Kasumi-1 (cell line): ENCODE measurements at places on chromosomes 5 and 9.

DNA sequence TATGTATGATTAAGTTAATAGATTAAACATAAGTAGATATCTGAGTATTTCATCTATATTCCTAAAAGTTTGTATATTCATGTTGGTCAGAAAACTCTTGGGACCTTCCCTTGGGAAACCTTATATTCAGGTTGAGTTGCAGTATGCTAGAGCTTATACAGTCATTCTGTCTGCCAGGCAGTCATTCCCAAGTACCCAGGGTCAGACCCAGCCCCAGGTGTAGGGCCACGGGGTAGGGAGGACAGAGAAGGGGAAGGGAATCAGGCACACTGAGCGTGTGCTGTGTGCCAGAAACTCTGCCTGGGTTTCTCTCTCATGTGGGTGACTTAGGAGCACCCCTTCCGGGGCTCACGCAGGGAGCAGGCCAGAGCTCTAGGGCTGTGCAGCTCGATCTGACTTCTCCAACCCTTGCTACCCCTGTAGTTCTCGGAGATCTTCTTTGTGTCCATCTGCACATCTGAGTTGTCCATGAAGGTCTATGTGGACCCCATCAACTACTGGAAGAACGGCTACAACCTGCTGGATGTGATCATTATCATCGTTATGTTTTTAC, 28.2 kb downstream of the CATSPER3 start:
- no peak for DNase-seq

GRCh38 chr9:81832571-81833285, 95.5 kb upstream of the SPATA31D4 start:
- no peak for DNase-seq

GRCh38 chr5:148491015-148491792, 107.4 kb downstream of the FBXO38 start:
- peak; percentile 15 for DNase-seq

- no peak for DNase-seq
Observed at GRCh38 chr9:95225726-95226106, 91.8 kb downstream of the FANCC start.

GRCh38 chr5:78961743-78962142, 23.4 kb downstream of the ARSB start:
- DNase-seq: no peak

- DNase-seq: no peak
Observed at GRCh38 chr9:91312717-91313325, 48.9 kb downstream of the AUH start.

DNA sequence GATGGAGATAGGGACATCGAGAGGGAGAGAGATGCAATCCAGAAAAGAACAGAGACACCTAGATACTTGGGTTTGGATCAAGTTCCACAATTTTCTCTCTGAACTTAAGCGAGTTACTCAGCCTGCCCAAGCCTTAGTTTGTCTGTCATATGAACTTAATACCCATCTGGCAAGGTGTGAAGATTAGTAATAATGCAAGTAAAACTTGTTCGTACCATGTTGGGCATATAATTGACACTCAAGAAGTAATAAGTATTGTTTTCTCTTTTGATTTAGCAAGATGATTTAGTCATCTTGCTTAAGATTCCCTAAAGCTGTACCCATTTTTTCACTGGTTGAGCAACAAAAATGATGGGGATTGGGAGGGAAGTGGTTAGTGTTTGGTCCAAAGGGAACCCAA, 7.5 kb downstream of the RABGAP1 start:
- no peak for DNase-seq

GRCh38 chr5:125409234-125409860, 662.9 kb upstream of the ZNF608 start:
- DNase-seq: no peak

- DNase-seq: peak; percentile 33
Observed at GRCh38 chr5:88602584-88602983, 280.4 kb downstream of the MEF2C start.

GRCh38 chr5:53035868-53036381, 46.8 kb downstream of the ITGA2 start:
- DNase-seq: peak; percentile 75

DNA sequence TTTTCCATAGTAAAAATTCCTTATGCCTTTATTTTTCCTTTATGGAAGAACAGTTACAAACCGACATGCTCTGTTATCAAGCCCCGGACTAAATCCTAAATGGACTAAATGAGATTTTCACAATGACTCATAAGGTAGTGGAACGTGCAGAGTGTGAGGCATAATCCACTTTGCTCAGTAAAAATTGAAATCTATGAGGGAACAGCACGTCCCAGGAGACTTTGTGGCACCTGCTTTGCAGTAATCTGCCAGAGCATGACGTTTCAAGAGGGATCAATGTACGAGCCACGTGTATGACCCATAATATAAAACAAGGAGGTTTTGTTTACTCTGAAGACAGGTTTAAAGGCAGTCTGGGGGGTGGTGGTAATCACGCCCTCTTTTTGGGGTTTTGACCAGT, 83.8 kb upstream of the GNA14 start:
- DNase-seq: no peak

- DNase-seq: no peak
Observed at GRCh38 chr5:169404223-169404622, 103.3 kb upstream of the SLIT3 start.

GRCh38 chr5:149273237-149273636, 1.6 kb downstream of the AFAP1L1 start:
- DNase-seq: no peak

GRCh38 chr5:59605915-59606314, 287.6 kb downstream of the PDE4D start:
- no peak for DNase-seq

DNA sequence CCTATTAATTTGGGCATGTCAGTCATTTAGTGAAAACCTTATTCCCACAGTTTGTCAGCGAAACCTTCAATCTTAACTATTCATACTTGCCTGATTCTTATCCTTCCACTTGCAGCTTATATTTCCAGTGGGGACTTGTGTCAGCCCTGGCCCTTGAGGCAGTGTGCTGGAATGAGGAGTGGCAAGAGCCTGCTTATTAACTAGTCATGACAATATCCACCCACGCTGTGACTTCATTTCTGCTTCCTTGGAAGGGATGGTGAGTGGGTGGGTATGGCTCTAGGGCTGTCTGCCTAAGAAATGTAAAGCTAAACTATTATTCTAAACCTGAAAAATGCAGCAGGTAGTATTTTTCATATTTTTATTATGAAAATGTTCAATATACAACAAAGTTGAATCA, 34.0 kb upstream of the LURAP1L start:
- DNase-seq: no peak

DNA sequence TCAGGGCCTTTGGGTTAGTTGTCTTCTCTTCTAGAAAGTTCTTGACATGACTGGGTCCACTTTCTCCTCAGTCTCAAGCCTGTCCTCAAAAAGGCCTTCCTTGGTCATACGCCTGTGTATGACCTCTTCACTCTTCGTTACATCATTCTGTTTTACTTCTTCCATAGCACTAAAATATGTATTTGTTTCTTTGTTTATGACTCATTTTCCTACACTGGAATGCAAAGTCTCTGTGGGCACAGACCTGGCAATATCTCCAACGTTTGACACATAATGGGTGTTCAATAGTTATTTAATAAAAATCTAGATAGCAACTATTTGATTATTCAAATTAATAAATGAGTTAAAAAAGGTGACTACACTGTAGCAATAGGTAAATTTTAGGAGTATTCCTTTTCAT, 85.1 kb downstream of the YIPF5 start:
- DNase-seq: no peak

- DNase-seq: no peak
Observed at GRCh38 chr9:36416890-36417289, 16.8 kb upstream of the RNF38 start.

GRCh38 chr5:15073453-15073852, 201.9 kb upstream of the ANKH start:
- peak; percentile 5 for DNase-seq

- DNase-seq: no peak
Observed at GRCh38 chr9:4382722-4383317, 83.0 kb upstream of the GLIS3 start.

- no peak for DNase-seq
Observed at GRCh38 chr5:55777332-55777731, 39.5 kb downstream of the DDX4 start.

DNA sequence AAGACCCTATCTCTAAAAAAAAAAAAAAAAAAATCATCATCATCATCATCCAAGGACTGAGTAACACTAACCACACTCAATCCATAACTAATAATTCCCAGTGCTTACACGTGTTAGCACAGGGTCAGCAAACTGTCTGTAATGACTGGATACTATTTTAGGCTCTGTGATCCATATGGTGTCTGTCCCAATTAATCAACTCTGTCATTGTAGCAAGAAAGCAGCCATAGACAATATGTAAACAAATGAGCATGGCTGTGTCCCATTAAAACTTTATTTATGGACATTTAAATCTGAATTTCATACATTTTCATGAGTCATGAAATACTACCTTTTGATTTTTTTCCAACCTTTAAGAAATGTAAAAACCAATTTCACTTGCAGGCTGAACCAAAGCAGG, 148.4 kb downstream of the SIL1 start:
- DNase-seq: no peak

- DNase-seq: no peak
Observed at GRCh38 chr9:114005371-114006154, 72.5 kb downstream of the AMBP start.

- DNase-seq: peak; percentile 34
Observed at GRCh38 chr9:31210978-31211570, 1173.4 kb upstream of the ACO1 start.

- no peak for DNase-seq
Observed at GRCh38 chr5:72222521-72222920, 97.5 kb downstream of the MRPS27 start.

DNA sequence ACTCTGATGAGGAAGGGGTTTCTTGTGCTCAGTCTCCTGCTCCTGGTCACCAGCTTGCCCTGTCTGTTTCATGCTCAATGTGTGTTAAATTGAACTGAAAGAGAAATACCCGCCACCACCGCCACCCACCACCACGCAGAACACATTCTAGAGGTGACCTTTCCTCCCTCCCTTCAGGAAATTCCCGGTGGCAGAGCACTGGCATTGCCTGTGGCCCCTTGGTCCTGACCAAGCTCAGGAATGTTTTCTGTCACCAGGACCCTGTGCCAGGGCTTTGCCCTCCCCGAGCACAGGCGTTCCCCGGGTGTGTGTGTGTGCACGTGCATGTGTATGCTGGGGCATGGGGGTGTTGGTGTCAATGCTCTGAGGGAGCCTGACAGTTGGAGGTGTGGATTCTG, 10.2 kb upstream of the SLC25A51 start:
- DNase-seq: no peak

DNA sequence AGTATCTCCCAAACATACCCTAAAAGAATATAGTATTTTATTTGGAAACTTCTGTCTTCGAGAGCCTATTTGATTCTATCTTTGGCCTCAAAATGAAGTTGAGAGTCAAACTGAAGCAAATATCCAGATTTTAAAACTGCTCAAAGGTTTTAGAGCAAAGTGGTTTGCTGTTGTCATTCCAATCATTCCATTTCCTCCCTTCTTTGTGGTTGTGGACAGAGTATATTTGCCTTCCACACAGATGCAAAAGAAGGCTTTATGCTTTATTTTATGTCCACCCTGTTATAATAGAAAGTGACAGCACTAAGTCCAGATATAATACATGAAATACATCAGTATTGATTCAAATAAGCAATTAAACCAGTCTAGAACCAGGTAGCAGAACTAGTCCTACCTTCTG, 12.4 kb downstream of the GZMK start:
- no peak for DNase-seq

DNA sequence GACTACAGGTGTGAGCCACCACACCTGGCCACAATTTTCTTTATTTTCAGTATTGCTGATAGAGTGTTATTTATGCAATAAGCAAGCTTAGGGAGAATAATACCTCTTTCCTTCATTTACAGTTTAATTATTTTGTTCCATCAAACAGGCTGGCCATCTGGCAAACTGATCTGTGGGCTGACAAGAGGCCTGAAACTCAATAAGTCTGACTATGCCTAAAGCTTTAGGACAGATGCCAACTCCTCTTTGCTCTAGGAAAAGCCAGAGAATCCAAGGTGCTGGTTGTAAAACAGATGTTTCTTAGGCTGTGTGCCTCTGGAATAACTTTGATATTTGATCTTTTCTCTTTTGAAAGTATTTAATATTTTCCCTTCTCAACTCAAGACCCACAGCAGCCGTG, 98.4 kb downstream of the TARS1 start:
- no peak for DNase-seq

- DNase-seq: no peak
Observed at GRCh38 chr5:175700991-175701390, 43.1 kb downstream of the HRH2 start.

- no peak for DNase-seq
Observed at GRCh38 chr5:134794082-134794481, 35.5 kb downstream of the DDX46 start.

- DNase-seq: no peak
Observed at GRCh38 chr9:113373256-113373655, 3.5 kb downstream of the HDHD3 start.

DNA sequence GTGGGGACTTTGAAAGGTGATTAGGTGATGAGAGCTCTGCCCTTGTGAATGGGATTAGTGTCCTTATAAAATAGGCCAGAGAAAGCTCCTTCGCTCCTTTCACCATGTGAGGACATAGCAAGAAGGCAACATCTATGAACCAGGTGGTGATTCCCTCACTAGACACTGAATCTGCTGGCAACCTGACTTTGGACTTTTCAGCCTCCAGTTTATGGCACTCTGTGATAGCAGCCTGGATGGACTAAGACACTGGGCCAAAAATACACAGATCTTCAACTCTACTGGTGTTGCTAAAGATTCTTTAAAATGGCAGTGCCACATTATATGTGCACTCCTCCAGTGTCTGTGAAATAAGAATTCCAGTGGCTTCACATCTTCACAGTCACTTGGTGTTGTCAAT, 41.2 kb upstream of the COL15A1 start:
- no peak for DNase-seq

DNA sequence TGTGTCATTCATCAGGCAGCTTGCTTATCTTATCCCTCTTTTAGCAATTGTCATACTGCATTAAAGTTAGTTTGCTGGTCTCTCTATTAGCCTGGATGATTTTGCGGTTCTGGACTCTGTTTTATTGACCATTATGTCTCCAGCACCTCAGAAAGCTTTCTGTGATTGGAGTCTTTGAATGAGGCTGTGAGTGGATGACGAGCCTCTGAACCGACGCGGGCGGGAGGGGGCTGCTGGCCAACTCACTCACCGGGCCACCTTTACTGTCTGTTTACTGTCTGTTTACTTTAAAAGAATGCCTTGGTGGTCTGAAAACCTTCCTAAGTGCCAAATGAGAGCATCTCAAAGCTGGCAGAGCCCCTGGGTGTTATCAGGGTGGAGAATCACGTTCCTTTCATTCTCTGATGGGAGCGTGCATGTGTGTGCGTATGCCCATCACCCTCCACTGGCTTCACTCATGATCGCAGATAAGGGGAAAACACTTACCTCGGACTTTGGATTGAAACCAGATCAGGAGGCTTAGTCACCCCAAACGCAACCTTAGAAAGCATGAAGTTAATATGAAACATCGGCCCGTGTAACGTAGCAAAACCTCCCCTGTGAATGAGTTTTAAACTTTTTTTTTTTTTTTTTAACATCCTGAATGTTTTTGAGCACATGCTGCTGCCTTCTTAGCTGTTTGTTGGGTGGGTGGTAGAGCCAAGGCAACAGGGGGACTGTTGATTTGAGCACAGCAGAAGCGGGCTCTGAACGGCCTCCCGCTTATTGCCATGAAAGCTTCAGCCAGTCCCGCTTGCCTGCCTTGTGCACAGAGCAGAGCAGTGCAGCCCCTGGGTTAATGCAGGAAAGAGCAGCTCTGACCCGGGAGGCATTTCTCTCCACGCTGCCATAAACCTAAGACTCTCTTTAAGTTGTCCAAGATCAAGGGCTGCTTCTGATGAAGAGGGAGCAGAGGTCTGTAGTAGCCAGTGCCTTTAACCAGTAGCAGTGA, 173.6 kb downstream of the GADD45G start:
- DNase-seq: no peak

GRCh38 chr5:43627028-43627427, 24.0 kb downstream of the NNT start:
- DNase-seq: peak; percentile 73
